Liver (tissue), 10 donors: ENCODE measurements at places on chromosomes 4 and X. TPM values are rescaled to one million over a fixed set of nuclear protein-coding genes. Genes with fewer than 3 reads are reported as not detected.

CDK16 gene
- 31.1 TPM for total RNA-seq

PF4V1 gene
- total RNA-seq, result not detected

IL1RAPL1 gene
- total RNA-seq, result 0.08 TPM

NR0B1 gene
- not detected for total RNA-seq

TGIF2LX gene
- not detected for total RNA-seq

PRKG2 gene
- 0.14 TPM for total RNA-seq

DNA sequence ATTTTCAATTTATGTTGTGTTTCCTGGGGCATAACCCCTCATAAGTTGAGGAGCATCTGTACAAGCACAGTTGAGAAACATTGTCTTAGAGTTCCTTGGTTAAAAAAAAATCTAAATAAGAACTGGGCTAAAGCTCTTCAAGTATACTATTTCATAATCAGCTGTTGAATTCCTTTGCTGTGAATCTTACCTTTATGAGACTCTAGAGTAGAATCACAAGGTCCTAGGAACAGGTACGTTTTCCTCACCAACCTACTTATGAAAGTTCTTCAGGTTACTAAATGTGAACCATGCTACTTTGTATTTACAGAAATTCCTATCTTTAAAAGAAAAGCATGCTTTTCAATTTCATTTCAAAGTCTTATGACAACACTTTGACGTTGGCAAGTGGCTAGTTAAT, 20.9 kb upstream of the SOD3 start:
- H3K4me3 ChIP-seq, result no peak overlapping the region
- H3K27me3 ChIP-seq, result no peaks in the 10 kb centered on the region
- H3K4me1 ChIP-seq, result no peaks in the 10 kb centered on the region
- no peak overlapping the region for H3K27ac ChIP-seq

DNA sequence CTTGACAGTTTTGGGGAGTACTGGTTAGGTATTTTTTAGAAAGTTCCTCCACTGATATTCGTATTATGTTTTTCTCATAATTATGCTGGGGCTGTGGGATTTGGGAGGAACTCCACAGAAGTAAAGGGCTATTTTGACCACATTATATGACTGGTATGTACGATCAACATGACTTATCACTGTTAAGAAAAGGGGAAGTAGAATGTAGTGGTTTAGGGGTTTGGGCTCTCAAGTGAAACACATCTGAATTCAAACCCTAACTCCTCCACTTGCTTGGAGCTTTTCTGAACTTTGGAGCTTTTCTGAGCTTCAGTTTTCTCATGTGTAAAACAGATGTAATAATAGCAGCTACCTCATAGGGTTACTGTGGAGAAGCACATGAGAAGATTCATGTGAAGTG, 96.4 kb upstream of the C1GALT1C1 start:
- H3K4me1 ChIP-seq, result no peaks in the 10 kb centered on the region
- H3K36me3 ChIP-seq, result no peaks in the 10 kb centered on the region
- H3K27ac ChIP-seq, result no peak overlapping the region
- no peaks in the 10 kb centered on the region for H3K27me3 ChIP-seq

DNA sequence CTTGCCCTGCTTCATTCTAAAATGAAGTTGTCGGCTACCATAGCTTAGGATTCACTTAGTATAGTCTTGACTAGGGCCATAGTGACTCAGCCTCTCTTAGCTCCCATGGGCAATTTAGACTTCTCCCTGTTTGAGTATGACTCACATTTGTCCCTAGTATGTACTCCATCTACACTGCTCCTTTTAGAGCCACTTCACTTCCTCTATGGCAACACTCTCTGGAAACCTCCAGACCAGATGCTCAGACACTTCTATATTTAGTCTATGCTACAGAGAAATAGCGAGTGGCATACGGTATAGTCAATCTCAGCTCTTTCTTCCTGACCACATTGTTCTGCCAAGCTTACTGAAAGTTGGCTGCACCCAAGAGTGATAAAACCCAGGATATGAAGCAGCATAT, 11.2 kb downstream of the MEPE start:
- no peaks in the 10 kb centered on the region for H3K36me3 ChIP-seq
- no peaks in the 10 kb centered on the region for H3K27me3 ChIP-seq
- H3K27ac ChIP-seq, result no peak overlapping the region
- no peak for DNase-seq

- no peaks in the 10 kb centered on the region for H3K4me1 ChIP-seq
- H3K4me3 ChIP-seq, result no peak overlapping the region
- H3K27ac ChIP-seq, result no peak overlapping the region
- no peaks in the 10 kb centered on the region for H3K36me3 ChIP-seq
- no peaks in the 10 kb centered on the region for H3K27me3 ChIP-seq
These were observed 1478.9 kb downstream of the PCDH19 start for GRCh38 chrX:98931216-98931615.

DNA sequence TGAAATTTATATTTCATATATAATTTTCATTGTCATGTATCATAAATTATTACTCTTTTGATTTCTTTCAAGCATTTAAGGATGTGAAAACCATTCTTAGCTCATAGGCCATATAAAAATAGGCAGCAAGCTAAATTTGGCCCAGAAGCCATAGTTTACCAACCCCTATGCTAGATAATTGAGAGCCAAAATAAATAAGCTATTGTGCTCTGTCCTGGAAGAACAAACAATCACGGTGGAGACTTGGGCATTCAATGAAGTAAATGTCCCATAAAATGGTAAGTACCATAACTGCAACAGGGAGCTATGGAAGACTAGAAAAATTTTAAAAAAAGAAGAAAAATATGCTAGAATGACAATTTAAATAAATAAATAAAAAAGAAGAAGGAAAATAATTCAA, 60.9 kb upstream of the PACRGL start:
- H3K27ac ChIP-seq, result no peak overlapping the region
- DNase-seq, result no peak
- H3K4me1 ChIP-seq, result peaks cover 15% of the 10 kb centered on the region
- no peaks in the 10 kb centered on the region for H3K27me3 ChIP-seq

DNA sequence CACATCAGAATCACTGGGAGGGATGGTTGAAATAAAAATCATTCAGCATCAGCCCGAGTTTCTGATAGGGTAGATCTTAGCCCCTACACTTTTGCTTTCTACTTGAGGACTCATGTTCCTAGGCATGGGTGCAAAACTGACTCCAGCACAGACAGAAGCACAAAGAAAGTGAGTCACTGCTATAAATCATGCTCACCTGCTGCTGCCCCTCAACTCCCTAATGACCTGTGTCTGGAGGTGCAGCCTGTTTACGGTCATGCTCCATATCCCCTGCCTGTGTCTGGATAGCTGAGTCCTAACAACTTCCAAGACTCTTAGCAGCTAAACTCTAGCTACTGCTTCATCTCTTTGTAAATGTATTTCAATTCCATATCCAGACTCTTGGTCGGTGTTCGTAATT, 57.8 kb downstream of the ADGRA3 start:
- peaks cover 3% of the 10 kb centered on the region for H3K4me1 ChIP-seq
- H3K36me3 ChIP-seq, result no peaks in the 10 kb centered on the region

- H3K27ac ChIP-seq, result no peak overlapping the region
- no peak overlapping the region for H3K4me3 ChIP-seq
- H3K27me3 ChIP-seq, result no peaks in the 10 kb centered on the region
- DNase-seq, result no peak
- no peaks in the 10 kb centered on the region for H3K4me1 ChIP-seq
These were observed 110.6 kb downstream of the PHKA2 start for GRCh38 chrX:18873189-18873791.

- no peaks in the 10 kb centered on the region for H3K27me3 ChIP-seq
- H3K4me1 ChIP-seq, result no peaks in the 10 kb centered on the region
- H3K27ac ChIP-seq, result no peak overlapping the region
- DNase-seq, result no peak
These were observed 2.5 kb downstream of the GABRQ start for GRCh38 chrX:152640034-152640818.
